CD4-positive, alpha-beta T cell treated with Interleukin-6 for 4 hours (primary cell): ENCODE measurements at places on chromosomes 3 and 15.

DNA sequence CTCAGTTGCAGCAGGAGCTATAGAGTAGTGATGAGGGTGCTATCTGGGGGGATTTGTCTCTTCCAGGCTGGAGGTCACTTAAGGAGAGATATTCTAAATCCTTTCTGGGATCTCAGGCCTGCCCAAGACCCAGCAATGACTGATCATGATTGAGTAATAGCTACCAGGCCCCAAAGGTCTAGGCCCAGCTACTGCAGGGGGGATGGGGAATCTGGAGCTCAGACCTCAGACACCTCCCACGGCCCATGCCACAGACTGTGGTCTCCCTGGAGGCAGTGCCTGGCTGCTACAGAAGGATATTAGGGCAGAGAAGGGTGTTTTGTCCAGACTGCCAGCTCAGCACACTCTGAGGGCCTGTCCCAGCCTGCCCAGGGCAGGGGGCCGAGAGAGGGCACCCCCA, 6.9 kb downstream of the SLC38A3 start:
- DNase-seq = no peak

DNA sequence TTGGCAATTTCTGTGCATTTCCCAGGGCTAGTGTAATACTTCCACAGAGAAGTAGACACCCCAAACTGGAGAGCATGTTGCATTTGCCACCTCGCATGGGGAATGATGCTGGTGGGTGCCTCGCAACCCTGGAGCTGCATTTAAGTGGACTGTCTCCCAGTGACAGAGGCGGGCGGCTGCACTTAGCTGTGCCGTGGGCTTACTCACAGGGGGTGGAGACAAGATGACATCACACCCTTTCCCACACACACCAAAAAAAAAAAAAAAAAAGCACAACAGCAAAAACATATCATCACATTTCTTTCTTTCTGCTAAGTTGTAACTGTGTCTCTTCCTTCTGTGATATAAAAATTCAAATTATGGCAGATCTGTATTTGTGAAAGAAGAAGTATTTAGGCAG, at the start of gene ABI3BP:
Gene ABI3BP, minus strand, starts transcription at position 113 of the 400 bp plus-strand sequence. Its CDS starts 37 bp downstream, at position 76.
- no peak for DNase-seq

GRCh38 chr3:117962750-117963149, 1071.9 kb downstream of the IGSF11 start:
- no peak for DNase-seq

GRCh38 chr3:153967260-153967659, 153.9 kb upstream of the ARHGEF26 start:
- no peak for DNase-seq

DNA sequence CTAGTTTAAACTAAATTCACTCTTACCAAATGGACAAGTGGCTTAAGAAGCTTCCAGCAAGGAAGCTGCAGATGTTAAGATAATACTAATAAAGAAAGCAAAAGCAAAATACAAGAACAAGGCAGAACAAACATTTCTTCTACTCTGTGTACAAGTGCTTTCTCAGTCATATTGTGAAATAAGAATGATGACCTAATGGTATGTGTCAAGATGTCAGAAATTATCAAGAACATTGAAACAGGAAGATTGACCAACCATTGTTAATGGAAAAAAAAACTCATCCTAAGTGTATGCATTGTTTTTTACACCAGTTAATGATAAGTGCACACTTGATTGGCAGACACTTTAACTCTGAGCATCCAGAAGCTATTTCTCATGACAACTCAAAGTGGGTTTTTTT, 65.4 kb upstream of the P2RY1 start:
- DNase-seq = no peak

DNA sequence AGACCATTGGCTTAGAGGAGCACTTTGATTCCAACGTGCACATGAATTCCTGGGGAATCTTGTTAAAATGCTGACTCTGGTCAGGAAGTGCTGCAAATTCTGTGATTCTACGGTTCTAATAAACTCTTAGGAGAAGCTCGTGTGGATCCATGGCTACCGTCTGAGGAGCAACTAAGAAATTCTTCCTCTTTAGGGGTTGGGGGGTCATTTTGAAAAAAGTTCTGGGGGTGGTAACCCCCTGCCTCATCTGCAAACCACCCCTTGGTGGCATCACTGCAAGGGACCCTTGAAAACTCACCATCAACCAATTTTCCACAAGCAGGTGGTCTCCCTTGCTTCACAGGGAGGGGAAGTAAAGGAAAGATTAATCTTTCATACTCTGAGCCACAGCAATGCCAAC, 52.2 kb upstream of the IGF1R start:
- DNase-seq = no peak

DNA sequence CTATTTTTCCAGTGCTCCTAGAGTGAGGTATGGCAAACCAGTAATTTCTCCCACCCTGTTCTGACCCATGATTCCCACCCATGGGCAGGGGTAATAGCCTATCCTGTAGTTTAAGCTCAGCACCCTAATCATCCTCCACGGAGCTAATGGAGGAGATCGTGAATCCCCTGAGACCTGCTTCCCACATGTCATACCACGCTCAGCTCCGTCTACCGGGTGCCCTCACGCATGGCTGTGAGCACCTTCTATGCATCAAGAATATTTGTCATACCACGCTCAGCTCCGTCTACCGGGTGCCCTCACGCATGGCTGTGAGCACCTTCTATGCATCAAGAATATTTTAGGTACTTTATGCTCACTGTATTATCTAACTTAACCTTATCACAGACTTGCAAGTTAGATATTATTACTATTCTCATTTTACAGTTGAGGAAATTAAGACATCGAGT, 104.7 kb upstream of the PFN2 start:
- DNase-seq = no peak
